ENCODE measurements at places on chromosomes 16 and 17.
A peak's percentile ranks its signal among the peaks of the same experiment; 100 is the strongest.

DNA sequence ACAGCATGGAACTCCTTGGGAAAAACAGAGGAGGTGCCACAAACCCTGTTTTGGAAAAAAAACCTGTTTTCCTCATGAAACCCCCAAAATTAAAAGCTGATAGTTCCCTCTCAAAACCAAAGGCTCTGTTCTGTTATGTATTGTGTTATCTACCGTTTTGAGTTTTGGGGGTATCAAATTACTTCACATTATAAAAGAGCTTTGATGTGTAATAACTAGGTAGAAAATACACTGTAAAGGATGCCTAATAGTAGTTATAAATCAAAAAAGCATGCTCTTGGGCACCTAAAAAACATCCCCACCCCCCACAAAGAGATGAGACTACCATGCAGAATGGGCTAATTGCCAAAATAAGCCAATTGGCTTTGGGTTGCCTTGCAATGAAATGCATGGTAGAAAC is 30.8 kb downstream of the C16orf54 start:
- no peak for DNase-seq

- no peak for DNase-seq
Observed at GRCh38 chr16:29676989-29677785, 1.8 kb upstream of the QPRT start.

DNA sequence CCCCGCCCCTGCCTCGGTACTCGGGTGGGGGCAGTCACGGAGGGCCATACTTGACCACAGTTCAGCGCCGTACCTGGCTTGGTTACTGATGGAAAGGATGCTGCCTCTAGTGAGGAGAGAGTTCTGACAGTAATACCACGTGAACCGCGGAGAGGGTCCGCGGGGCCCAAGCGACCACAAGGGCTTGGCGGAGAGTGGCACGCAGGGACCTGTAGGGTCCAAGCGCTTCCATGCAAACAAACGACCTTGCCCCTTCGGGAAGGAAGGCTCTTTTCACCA is 9.2 kb downstream of the KDM6B start:
- no peak for DNase-seq

DNA sequence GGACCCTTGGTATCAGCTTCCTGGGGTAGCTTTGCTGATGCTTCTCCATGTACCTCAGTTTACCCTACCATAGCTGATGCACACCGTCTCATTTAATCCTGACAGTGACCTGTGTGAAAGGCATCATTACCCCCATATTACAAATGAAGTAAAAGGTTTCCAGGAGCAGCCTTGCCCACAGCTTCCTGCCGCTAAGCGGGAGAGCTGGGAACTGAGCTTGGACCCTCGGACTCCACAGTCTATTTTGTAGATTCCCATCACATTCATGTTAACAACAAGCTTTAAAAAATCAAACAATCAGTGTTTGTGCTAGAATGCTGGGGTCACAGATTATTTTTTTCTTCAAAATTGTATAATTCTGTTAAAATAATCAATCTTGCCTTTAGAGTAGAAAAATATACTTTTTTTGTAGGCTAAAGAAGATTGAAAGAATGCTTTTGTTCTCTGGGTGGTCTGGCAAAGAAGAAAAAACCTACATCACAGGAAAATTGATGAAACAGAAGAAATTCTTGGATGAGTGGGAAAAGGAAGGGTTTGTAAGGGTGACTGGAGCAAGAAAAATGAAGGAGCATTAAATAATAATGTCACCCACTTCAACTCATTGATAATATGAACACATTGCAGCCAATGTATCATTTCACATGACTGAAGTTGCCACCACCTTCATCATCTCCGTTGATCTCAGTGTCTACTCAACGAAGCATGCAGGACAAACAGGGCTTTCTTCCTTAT is 9.5 kb upstream of the USP10 start:
- DNase-seq: no peak

- no peak for DNase-seq
Observed at GRCh38 chr16:66714654-66715307, 18.2 kb upstream of the CMTM4 start.

DNA sequence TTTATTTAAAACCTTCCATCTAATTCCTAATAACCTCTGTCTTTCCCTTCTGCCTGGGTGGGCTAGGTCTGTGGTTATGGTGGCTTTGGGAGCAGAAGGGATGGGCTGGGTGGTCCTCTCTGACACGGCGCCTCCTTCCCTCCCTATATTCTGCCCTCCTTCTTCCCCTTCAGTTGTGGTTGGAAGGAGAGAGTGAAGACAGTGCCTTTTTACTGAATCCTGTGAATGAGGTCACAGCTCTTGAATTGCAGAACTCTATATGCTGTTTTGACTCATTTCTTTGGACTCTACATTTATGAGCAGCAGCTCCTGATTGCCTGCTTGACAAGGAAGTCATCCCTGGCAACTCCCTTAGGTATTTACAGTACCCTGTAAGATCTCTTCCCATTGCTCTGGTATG is 256.0 kb upstream of the ELAC2 start:
- DNase-seq: no peak

- no peak for DNase-seq
Observed at GRCh38 chr16:8120001-8120400, 470.3 kb downstream of the TMEM114 start.

DNA sequence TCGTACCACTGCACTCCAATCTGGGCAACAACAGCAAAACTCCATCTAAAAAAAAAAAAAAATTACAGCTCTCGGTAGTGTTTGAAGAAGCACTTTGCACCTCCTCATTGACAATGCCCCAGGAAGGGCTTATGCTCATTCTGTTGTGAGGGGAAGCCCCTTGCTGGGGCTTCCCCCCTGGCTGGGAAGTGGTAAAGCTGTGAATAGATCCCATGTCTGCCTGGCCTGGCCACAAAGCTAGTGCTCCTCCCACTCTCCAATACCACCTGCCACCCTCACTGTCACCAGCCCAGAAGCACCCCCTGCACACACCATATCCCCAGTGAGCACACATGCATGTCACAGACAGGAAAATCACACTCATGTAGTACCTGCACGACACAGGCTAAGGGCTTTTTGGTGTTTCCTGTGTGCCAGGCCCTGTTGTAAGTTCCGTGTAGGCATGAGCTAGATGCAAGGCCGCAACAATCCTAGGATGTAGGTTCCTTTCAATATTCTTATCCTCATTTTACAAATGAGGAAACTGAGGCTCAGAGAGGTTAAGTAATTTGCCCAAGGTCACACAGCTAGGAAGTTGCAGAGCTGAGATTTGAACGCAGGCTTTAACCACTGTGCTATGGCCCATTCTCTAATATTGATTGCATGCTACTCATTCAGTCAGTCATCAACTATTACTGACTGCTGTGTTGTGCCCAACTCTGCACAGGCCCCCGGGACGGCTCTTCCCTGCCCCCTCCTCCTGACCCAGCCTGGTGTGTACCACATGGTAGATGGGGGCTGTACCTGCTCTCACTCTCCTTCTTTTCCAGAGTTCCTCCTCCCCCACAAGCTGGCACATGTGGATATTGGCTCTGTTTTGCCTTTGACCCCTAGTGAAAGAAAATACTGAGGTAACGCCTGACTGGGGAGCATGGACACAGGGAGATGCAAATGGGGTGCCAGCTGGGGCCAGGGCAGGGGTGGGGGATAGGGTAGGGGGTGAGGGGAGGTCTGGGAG is 11.9 kb upstream of the COL1A1 start:
- no peak for DNase-seq

DNA sequence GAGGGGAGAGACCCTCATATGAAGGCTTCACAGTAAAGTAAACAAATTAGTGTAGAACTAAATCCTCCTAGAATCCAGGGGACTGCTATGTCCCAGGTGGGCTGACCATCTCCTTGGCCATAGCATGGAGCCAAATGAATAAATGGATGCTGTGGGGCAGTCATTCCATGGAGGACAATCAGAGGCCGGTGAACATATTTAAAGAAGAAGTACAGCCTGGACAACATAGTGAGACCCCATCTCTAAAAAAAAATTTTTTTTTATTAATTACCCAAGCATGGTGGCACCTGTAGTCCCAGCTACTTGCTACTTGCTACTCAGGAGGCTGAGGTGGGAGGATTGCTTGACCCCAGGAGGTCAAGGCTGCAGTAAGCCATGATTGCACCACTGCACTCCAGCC is 5.3 kb upstream of the CBFB start:
- DNase-seq: no peak

DNA sequence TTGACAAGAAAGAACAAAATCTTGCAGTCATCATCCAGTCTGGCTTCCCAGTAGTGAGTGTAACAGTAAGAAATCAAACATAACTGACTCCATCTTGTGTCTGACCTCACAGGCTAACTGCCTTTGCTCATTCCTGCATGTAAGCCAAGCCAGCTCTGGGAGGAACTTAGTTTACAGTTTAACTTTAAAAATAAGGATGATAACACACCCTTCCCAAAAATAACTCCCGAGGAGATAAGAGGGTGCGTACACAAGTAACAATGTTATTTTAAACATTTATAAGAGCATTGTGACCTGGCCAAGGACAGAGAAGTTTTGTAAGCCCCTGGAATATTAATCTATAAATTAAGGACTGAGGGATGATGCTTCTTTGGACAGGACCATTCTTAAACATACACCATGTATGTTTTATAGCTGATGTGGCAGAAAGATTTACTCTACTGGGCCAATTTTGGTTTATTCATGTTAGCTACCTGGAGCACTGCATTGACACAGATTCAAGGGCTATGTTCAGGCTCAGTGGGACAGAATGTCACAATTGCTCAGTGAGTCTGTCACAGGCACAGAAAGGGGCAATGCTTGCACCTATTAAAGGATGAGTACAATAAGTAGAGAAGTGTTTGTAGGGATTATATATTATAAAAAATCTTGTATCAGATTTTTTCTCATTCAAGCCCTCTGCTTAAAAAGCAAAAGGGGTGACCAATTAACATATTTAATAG is 344.1 kb downstream of the UTP18 start:
- no peak for DNase-seq

DNA sequence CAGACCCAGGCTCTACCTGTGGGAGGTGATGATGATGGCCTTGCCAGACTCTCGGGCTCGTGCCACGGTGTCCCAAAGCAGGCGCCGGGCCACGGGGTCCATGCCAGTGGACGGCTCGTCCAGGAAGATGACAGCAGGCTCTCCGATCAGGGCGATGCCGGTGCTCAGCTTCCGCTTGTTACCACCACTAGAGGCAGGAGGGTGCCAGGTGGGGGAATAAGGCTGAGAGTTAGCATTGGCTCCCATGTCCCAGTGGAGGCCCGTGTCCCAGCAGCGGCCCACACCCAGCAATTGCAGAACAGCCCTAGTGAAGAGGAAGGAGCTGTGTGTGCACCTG is 10.3 kb upstream of the RNPS1 start:
- DNase-seq: no peak

- no peak for DNase-seq
Observed at GRCh38 chr16:85327731-85328675, 215.7 kb upstream of the CIBAR2 start.

- no peak for DNase-seq
Observed at GRCh38 chr17:39051001-39051585, 83.9 kb upstream of the FBXO47 start.

- DNase-seq: no peak
Observed at GRCh38 chr16:17312094-17312710, 158.6 kb downstream of the XYLT1 start.

GRCh38 chr17:76561332-76561731 is 21.5 kb downstream of the PRCD start:
- no peak for DNase-seq

GRCh38 chr16:997440-998051 is 16.0 kb downstream of the SOX8 start:
- peak; percentile 25 for DNase-seq

DNA sequence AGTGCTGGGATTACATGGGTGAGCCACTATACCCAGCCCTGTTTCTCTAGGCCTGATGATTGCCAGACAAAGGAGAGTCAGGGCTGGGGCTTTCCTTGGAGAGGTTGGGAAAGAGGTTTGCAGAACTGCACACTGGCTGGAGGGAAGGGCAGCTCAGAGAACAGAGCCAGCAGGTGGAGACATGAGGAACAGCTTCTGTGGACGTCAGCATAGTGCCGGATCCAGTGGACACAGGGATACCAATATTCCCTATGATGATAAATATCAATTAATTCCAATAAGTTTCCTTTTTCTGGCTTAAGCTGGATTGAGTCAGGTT is 43.2 kb upstream of the SCNN1B start:
- no peak for DNase-seq

DNA sequence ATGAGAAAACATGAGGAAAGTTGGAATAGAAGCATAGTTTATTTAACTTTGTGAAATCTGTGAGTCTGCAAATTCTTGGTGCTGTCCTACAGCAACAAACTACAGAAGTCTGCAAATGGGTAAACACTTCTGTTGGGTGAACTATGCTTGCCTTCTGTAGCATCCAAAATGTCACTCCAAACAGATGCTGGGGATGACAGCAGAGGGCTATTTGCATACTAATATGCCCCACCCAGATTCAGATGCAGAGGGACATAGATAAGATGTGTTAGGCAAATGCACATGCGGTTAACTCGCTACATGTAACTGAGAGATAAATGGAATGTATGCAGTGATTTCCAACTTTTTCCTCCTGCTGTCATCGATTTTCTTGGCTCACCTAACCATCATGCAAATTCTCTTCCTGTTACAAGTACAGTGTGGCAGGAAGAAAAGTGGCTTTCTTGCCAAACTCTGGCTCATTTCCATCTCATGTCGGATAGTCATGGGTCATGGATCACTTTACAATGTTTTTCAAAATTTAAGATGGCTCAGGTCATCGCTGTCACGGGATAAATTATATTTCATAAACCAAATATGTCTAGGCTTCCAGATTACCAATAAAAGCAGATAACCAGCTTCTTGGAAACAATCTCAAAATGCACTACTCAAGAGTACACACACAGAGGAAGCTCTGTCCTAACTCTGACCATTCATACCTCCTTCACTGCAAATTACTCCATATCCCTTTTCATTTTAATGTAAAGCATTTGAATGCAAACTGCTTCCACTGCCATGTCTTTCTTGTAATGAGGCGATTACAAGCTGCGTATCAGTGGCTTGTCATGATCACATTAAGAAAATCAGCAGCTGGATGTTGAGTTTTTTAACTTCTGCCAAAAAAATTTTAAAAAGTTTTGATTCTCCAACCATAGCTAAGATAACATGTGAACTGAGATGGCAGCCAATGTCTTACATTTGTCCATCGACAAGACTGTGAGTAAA is 47.7 kb downstream of the ADAMTS18 start:
- no peak for DNase-seq

DNA sequence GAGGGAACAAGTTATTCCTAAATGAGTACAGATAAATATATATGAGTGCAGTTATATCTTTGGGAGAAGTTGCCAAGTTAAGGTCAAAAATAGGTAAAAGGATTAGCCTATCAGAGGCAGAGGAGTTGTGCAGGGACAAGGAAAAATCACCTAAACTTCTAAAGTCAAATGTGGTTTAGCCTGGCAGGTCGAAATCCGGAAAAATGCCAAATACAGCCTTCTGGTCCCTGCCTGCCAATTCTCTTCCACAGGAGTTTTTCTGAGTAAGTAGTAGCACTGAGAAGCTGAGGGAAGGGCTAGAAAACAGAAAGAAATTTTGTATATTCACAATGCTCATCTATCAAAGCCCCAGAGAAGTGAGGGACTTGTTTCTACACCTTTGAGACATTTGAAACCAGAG is 17.6 kb upstream of the CES5A start:
- DNase-seq: no peak

DNA sequence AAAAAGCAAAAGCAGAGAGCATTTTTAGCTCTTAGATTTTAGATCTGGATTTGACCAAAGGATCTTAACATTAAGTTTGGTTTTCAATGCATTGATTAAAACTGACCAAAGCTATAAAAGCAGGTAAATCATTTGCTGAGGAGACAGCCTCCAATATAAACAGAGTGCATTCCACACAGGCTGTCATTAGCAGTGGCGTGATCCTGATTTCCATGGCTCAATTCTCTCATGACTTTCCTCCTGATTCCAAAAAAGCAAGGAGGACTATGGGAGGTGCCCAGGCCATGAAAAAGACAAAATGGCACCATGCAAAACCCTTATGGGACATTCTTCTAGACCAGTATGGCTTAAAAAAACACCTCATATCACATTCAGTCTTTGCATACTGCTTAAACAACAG is 53.5 kb downstream of the PARN start:
- no peak for DNase-seq

All from skeletal muscle cell (primary cell).